ENCODE measurements at places on chromosomes 7 and 10. TPM values are rescaled to one million over a fixed set of nuclear protein-coding genes. Genes with fewer than 3 reads are reported as not detected.

- DNase-seq: peak; percentile 37
These were observed 21.5 kb downstream of the C10orf53 start for GRCh38 chr10:49700997-49701396.

DNA sequence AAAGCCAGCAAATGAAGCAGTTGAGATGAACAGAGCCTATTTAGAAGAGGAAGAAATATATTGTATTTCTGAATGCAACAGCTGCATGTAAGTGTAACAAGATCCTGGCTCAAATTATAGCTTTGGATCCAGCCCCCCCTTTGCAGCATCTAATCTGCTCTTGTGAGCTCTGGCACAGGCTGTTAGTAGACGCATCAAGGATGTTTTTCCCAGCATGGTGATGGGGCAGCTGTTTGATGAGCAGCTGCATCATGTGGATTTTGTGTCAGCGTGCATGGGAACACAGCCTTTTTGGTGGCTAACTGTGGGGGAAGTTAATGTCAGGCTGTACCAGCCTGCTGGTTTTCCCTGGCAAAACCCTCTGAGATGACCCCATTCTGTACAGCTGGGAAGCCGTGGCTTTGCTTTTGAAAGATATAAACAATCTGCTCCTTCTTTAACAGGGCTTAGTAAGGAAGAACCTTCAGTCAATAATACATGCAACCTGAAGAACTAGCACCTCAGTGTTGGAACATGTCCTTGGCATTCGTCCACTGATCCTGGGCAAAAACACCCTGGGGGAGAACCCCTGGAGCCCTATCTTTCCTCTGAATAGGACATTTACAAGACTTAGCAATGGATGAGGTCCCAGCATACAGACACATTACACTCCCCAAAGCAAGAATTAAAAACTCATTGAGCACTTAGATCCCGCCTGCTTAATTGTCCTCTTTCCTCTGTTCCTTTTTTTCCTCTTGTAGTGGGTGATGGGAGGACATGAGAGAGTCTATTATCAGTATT, 70.6 kb downstream of the NPS start:
- no peak for DNase-seq

DNA sequence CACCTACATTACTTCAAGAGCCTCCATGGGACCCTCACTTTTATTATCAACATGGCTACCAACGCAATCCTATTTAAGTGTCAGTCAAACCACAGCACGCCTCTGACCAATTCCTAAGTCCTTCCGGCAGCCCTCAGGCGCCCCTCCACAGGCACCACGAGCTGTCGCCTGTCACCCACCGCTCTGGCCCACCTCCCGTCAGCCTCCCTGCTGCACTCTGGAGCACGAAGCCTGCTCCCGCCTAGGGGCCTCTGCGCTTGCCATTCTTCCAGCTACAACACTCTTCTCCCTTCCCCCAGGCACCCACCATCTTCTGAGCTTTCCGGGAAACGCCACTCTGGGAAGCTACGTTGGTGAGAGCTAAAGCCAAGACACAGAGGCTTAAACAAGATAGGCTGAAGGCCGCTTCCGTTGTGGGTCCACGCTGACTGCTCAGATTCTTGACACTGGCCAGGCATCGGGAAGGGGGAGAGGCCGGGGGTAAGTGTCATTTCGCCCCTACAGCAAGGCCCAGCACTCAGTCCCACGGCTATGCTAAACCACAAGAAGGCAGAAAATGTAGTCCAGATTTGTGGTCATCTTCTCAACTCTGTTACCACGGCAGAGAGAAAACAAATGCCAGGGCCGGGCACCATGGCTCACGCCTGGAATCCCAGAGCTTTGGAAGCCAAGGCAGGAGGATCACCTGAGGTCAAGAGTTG, 56.7 kb downstream of the GNA12 start:
- no peak for DNase-seq

ASB10 gene
- not detected for total RNA-seq

DNA sequence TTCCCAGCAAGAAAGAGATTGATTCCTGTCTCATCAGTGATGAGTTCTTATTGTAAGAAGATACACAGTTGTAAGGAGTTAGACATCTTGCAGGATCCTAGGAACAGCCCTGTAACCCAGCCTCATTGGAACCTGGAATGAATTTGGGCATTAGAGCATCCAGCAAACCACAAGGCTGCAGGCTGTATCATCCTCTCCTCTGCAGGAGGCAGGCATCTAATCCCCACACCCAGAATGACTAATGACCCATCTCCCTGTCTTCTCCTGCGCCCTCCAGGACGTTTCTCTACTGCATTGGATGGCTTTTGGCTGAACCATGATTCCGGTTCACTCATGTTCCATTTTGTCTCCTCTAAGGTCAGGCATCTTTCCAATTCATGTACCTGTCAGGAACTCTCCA, 233.9 kb downstream of the POU6F2 start:
- DNase-seq: no peak

FZD1 gene
- 2.0 TPM for total RNA-seq

- no peak for DNase-seq
These were observed 135.7 kb upstream of the MGMT start for GRCh38 chr10:129331207-129331838.

GRCh38 chr10:124145109-124145870, 51.9 kb upstream of the CHST15 start:
- DNase-seq: no peak

RAPGEF5 gene
- 9.9 TPM for total RNA-seq

DNA sequence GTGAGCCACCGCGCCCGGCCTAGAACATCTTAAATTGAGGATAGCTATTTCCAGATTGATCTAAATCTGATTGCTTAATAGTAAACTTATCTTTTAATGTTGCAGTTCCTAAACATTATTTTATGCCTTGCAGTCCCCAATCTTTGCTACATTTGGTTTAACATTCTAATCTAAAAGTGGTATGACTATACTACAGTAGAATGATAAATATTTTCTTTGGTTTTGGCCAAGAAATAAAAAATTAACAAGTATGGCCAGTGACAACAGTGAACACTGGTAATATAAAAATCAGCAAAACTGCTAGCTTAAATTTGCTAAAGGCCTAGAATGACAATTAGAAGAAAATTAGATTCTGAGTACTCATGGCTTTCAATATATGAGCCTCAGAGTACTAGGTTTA, 73.5 kb downstream of the CDK6 start:
- no peak for DNase-seq

DNA sequence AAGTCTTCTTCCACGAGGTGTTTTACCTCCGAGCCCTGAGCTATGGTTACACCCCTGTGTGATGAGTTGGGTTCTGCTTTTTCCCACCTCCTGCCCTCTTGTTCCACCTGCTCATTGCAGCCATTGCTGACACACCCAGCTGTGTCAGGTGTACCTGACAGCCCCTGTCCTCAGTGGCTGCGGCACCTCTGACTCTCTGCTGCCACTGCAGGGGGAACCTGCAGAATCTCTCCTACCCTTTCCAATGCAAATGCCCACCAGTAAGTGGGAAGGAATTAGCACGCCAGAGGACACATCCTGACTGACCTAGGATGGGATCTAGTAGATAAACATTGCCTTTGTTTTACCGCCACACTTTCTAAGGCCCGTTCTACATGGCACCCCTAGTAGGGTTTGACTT, 600.9 kb upstream of the MKI67 start:
- peak; percentile 33 for DNase-seq

DNA sequence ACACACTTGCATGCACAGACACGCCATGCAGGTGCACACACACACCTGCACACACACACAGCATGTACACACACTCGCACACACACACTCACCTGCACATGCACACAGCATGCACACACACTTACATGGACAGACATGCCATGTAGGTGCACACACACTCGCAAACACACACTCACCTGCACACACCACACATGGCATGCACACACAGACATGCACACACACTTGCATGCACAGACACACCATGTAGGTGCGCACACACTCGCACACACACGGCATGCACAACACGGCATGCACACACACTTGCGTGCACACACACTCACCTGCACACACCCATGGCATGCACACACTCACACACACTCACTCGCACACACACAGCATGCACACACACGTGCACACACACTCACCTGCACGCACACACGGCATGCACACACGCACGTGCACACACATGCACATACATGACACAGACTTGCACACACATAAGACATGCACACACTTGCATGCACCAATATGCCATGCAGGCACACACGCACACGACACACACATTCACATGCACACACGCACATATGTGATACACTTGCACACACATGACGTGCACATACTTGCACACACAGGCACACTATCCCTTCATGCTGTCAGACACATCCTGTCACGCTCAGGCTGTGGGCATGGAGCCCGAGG, 56.8 kb downstream of the INSIG1 start:
- DNase-seq: no peak

DNA sequence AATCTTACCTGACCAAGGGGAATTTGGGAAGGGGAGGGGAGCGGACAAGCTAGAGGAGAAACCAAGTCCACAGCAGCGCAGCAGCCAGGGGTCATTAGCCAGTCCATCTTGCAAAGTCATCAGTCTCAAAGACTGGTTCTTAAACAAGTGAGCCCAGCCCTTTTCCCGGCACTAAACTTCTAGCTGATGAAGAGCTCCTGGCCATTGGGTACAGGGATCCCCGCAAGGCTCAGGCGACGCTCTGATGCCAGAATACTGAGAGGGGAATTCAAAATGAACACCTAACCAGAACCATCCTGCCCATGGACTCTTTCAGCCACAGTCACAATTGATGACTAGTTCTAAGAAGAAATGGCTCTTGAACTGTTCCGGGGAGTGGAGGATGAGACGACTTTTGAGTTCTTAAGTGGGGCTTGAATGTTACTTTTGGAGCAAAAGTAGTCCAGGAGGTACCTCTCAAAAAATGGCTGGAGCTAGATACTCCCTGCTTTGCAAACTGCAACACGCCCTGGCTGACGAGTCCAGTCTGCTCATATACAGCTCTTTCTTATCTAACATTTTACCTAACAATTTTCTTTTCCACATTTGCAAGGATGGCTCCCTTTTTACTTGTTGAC, 2.5 kb upstream of the TWIST1 start:
- no peak for DNase-seq

GRCh38 chr10:5538446-5538845, 13.7 kb downstream of the CALML3 start:
- no peak for DNase-seq

DNA sequence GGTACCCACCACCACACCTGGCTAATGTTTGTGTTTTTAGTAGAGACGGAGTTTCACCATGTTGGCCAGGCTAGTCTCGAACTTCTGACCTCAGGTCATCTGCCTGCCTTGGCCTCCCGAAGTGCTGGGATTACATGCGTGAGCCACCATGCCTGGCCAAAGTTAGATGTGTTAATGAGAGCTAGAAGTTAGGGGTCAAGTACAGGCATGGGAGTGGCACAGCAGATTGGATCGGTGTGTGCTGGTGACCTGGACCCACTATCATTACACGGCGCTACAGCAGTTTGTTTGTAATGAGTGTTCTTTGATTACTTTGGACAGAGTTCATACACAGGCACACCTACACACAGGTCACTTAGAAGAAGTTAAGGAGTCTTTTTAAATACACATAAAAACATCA, 36.7 kb downstream of the DNAJB6 start:
- DNase-seq: no peak

CALHM1 gene
- 0.30 TPM for total RNA-seq

UPK3B gene
- total RNA-seq: 3.6 TPM

GRCh38 chr10:121994429-121994941, 5.5 kb downstream of the TACC2 start:
- peak; percentile 37 for DNase-seq

DNA sequence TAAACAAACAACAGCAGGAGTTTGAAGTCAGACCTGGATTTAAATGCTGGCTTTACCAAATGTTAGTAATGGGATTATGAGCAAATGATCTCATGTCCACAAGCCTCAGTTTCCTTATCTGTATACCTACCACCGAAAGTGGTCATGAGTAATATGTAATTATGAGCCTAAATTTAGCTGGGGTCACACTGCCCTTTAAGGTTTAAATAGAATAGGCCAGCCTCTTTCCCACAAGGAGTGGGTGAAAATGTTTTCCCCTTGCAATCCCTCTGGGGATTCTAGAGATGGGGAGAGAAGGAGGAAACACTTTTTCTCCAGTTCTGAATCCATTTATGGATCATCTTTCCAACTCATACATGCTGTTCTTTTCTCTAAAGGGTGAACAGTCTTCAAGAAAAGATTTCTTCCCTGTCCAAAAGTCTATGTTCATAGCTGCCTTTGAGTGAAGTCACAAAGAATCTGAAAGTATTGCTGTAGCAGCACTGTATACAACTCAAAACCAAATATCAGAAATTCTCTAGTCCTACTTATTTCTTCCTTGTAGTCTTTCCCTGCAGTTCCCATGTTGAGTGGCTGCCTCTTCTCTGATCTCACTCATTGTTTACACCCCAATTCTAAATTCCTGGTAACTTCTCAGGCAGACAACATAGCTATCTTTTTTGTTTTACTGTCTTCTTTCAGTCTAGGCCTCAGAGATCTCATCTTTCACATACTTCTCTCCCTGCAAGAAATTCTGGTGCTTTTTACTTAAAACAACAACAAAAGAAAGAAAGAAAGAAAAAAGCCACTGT, 7.4 kb upstream of the TSPAN12 start:
- no peak for DNase-seq

- DNase-seq: no peak
These were observed 46.2 kb downstream of the FAM53B start for GRCh38 chr10:124697837-124698544.

CALML3 gene
- total RNA-seq: not detected

GRCh38 chr10:4687397-4687796, 138.6 kb upstream of the AKR1E2 start:
- no peak for DNase-seq

GRCh38 chr7:46908770-46909169, 673.1 kb downstream of the TNS3 start:
- no peak for DNase-seq

GRCh38 chr7:79461660-79462059, 8.2 kb upstream of the MAGI2 start:
- DNase-seq: no peak

LAMB4 gene
- not detected for total RNA-seq
